ENCODE measurements at places on chromosomes 6 and 20.
A peak's percentile ranks its signal among the peaks of the same experiment; 100 is the strongest.

GRCh38 chr6:72554761-72555221 is 67.1 kb upstream of the KCNQ5 start:
- no peak for DNase-seq

- no peak for DNase-seq
Observed at GRCh38 chr6:55277646-55278045, 49.6 kb upstream of the GFRAL start.

DNA sequence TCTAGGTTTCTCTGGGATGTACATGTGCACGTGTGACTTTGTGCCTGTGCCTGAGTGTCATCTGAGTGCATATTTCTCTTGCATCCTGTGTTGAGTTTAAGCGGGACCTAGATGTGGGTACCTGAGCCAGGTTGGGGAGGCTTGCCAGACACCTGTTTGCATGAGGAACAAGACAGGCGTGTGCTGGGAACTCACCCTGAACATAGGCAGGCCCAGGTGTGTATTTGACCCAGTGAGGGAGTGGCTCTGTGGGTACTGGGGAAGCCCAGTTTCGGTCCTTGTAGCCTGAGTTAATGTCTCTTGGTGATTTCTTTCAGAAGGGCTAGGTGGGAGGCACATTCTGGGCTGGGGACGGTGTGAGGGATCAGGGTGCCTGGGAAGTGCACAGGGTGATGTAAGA is 98.6 kb downstream of the TMEM170B start:
- DNase-seq = no peak

- no peak for DNase-seq
Observed at GRCh38 chr20:4192378-4193068, 177.2 kb upstream of the RNF24 start.

GRCh38 chr6:131366223-131366622 is 206.8 kb upstream of the ARG1 start:
- no peak for DNase-seq

- DNase-seq = no peak
Observed at GRCh38 chr20:58402827-58403226, 13.8 kb downstream of the VAPB start.

GRCh38 chr6:131061041-131061750 is 1.8 kb downstream of the EPB41L2 start:
- DNase-seq = no peak

DNA sequence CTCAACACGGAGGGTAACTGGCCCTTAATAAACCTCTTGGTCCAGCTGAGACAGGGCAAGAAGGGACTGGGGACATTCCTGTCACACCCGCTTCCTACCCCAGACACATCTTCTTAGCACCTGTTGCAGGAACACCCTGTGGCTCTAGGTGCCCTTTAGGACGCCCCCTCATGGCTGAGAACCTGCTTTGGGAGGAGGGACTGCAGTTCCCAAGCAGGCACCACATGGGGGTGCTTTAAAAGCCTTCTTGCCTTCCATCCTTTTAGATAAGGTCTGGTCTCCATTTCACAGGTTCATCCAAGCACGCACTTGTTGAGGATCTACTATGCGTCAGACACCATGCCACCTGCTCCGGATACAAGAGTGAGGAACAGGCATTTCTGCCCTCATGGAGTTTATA is 26.6 kb downstream of the NSFL1C start:
- DNase-seq = no peak

DNA sequence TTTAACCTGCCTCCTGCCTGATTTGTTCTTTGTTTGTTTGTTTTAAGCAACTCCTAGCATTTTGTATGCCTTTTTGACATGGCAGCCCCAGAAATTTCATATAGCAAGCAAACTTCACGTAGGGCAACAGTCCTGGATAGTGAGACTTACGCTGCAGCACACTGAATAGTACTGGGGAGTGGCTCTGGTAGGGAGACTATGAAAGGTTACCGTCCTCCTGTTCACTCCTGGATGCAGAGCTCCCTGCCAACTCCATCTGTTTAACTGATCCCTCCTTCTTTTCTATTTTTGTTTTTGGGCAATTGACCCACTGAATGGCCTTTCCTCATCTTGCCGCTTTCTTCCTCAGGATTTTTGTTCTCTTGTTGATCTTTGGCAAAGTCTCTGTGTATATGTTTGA is 44.5 kb upstream of the BMP6 start:
- no peak for DNase-seq

DNA sequence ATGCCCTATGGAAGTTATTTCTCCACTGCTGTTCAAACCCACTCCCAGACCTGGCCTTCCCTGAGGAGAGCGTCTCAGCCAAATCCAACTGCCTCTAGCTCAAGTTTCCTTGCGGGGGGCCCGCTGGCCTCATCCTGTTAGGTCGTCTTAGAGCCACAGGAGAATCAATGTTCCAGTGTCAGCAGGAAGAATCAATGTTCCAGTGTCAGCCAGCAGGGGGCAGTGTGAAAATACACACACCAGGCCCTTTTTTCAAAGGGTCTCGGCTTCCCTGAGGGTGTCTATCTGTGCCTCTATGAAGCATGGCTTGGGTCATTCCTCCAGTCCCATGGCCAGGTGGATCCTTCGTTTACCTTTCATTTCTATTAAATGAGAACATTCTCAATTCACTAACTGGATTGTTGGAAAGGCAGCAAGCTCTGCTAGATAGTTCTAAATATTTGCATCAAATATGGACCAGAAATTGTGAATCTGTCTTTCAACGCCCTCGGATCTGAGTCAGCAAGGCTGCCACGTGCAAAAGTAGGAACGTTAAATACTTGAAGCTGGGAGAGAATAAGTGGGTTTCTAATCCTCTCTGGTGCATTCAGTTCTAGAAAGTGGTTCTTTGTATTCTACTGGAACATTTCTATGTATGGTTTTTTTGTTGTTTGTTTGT is 19.2 kb downstream of the PRND start:
- DNase-seq = peak; percentile 79

- DNase-seq = peak; percentile 24
Observed at GRCh38 chr20:4014031-4014474, 1.3 kb downstream of the RNF24 start.

- no peak for DNase-seq
Observed at GRCh38 chr20:3721912-3722311, 9.5 kb upstream of the SIGLEC1 start.

DNA sequence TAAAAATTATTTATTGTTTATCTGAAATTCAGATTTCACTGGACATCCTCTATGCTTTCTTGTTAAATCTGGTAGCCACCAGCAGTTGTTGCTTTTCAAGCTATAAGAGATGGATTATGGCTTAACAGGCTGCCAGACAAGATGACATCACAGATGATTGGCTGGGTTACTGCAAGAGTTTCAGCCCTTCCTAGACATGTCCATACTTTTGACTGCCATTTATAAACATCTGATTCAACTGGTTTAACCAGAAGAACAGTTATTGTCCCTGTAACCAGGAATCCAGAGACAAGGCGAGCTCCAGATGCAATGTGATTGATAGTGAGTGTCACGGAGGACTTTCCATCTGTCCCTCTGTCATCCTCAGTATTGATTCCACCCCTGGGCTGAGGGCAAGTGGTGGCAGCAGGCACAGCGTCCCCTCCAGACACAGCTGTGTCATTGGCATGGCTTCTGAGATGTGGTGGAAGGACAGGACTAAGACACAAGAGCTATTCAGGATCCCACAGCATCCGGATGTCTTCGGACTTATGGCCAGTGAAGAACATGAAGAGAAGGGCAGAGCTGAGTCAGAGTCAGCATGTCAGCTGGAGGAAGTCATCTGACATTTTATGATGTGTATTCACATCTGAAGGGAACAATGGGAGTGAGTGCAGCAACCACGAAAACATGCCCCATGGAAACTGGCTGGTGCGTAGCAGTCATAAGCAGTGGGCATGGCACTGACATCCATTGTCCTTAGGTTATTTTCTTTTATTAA is 284.5 kb upstream of the CDYL start:
- no peak for DNase-seq

- no peak for DNase-seq
Observed at GRCh38 chr6:162239330-162239729, 488.2 kb downstream of the PRKN start.

DNA sequence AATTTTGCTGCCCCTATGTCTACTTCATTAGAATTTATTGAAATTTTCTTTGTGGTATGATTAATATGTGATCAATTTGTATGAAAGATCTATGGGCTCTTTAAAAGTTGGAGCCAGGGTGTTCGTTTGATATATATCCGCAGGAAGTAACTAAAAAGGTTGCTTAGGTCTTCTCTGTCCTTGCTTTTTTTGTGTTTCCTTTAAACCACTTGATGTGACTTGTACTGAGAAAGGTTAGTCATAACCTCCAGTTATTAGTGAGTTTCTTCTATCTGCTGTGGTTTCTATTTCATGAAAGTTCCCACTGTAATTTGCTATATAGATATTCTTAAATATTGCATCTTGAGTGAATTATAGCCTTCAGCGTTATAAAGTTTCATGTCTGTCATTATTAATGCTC is 585.3 kb upstream of the ARID1B start:
- DNase-seq = no peak

DNA sequence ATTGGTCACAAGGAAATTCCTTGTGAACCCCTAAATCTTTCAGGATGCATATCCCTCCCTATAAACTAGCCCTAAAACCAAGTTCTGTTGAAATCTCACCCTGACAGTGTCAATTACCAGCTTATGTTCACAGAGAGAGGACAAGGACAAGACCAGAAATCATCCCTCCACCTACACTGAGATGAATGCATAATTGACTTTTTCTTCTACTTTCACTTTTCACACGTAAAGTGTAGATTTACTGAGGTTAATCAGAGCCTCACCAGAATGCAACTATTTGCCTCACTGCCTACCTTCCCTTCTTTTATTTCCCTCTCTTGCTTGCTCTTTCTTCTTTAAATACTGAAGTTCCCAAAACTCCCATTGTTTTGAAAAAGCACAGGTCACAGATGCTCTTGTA is 15.3 kb upstream of the NKAIN2 start:
- no peak for DNase-seq

All from stimulated activated CD4-positive, alpha-beta T cell treated with anti-CD3 and anti-CD28 coated beads, Interleukin-2, amount 100 ng/mL, for 24 hours (primary cell).